Activated effector memory CD4-positive, alpha-beta T cell treated with Interleukin-2 at 50 U/mL for 16 hours (primary cell): ENCODE measurements at places on chromosomes 13 and 19.

GRCh38 chr19:30421571-30421970 lies 49.4 kb downstream of the ZNF536 start:
- no peak for DNase-seq

GRCh38 chr13:39959497-39960144 lies 304.2 kb downstream of the COG6 start:
- DNase-seq = no peak

- DNase-seq = no peak
Observed at GRCh38 chr19:55068950-55069864, 6.3 kb upstream of the RDH13 start.

- no peak for DNase-seq
Observed at GRCh38 chr19:55373993-55374757, 2.5 kb upstream of the TMEM190 start.

DNA sequence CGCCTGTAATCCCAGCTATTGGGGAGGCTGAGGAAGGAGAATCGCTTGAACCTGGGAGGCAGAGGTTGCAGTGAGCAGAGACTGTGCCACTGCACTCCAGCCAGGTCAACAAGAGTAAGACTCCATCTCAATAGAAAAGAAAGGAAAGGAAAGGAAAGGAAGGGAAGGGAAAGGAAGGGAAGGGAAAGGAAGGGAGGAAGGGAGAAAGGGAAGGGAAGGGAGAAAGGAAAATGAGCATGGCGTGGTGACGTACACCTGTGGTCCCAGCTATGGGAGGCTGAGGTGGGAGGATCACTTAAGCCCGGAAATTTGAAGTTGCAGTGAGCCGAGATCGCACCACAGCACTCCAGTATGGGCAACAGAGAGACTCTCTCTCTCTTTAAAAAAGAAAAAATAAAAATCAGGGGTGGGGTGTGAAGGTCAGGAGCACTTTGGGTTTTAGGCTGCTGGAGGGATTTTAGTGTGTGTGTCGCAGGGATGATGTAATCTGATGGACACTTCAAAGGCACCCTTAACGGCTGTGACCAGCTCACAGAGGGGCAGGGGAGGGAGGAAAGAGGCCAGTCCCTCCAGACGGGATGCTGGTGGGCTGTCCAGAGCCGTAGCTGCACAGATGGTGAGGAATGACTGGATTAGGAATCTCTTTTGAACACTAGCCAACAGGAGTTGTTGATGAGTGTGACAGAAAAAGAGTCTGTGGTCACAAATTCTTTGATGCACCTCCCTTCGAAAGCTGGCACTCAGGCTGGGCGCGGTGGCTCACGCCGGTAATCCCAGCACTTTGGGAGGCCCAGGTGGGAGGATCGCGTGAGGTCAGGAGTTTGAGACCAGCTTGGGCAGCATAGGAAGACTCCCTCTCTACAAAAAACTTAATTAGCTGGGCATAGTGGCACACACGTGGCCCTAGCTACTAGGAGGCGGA lies 27.6 kb downstream of the TMPRSS9 start:
- no peak for DNase-seq
